Amygdala (tissue), 56 donors: ENCODE measurements at places on chromosomes 3 and 15.

- DNase-seq: no peak
Measured at GRCh38 chr15:101447168-101447533, 42.4 kb downstream of the PCSK6 start.

DNA sequence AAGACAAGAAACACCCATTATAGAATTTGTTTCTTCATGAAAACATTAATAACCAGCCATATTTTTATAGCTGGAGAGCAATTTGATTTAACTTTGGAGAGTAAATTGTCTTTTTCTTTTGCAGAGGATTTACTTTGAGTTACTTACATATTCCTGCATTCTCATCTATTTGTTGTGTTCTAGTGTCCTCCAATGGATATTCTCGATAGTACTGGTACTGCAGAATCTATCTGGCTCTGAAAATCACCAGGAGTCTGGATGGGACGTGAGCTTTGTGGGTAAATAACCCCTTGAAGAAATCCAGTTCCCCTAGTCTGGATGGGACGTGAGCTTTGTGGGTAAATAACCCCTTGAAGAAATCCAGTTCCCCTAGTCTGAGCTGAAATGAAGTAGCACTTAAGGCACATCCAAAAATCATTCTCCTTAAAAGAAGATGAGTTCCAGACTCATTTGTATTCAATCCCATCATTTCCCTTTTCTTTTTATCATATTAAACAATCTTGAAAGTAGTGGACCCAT, 294.1 kb upstream of the UBE2E2 start:
- no peak for DNase-seq

DNA sequence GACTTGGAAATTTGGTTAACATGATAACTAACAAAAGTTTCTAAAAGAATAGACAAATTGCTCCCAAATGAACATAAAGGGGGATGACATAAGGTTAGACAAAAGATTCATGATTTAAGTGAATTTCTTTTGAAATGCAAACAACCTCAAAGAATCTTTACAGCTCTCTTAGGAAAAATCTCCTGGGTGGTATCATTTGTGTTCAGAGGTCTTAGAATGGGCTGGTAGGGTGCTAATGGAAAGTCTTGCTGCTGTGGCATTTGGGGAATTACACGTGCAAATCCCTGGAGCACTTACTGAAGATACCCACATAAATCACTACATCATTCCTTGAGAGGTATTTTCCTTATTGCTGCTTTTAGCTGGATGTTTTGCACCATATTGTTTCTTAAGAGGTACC, 14.4 kb upstream of the ROBO2 start:
- no peak for DNase-seq

- DNase-seq: no peak
Measured at GRCh38 chr3:107660306-107660976, 137.7 kb downstream of the BBX start.

DNA sequence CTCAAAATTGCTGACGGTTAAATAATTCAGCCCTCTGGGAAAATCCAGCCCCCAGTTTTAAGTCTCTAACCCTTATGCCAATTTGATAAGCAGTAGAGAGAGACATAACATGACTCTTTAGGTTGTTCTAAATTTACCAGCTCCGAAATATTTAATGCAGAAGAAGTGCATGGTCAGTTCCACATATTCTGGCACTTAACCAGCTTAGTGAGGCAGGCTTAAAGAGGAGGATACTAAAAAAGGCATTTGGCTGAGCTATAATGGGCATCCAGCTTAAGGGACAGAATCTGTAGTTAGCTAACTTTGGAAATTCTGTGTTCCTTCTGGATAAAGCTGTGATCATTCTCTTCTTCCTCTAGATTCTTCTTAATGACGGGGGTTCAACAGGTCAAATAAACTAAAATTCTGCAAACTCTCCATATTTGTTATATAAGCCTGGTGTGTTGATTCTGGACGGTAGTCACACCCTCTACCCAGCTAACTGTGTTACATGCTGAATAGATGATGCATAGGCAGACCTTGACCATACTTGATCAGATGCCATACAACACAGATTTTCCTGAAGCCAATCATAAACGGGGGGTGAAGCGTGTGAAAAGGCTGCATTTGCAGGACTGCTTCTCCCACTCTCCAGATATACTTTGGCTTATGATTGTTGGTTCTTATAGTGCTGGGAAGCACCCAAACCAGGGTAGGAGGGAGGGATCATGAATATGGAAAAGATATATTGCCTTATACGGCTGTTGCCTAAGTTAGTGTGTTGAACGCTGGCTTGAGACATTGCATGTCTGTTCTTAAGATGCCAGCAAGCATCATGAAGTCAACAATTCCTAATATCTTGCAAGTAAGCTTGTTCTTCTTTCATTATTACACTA, 118.4 kb downstream of the FGF12 start:
- DNase-seq: no peak

GRCh38 chr3:62607287-62608029, 234.1 kb upstream of the FEZF2 start:
- no peak for DNase-seq

- no peak for DNase-seq
Measured at GRCh38 chr3:169548194-169548593, 115.3 kb downstream of the MECOM start.

GRCh38 chr15:74333662-74334061, 33.8 kb downstream of the CYP11A1 start:
- DNase-seq: no peak

DNA sequence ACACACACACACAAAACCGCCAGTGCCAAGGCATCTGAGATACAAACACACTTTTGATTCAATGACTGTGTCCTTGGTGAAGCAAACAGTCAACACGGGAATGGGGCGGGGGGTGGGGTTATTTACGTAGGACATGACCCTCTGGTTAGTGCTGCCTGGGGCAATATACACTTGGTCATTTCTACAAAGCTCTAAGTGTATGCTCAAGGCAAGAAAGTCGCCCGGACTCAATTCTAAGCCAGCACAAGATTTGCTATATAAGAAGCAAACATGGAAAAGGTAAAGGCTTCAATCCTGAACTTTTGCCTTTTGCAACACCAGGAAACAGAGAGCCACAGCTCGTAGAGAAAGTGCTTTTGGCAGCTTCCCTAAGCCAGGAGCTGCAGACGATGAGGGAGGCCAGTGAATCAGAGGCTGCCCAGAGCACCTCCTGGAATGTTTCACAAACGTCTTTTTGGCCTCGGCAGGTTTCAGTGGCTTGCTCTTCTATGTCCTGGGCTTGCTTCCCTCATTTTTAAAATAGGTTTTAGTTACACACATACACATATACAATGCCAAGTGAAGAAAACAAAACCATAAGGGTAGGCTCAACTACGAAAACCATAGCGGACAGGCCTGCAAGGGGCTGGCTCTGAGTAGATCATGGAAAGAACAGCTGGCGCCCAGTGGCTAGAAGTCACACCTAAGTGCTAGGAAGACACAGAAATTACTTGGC, 73.6 kb downstream of the TM4SF4 start:
- DNase-seq: no peak

DNA sequence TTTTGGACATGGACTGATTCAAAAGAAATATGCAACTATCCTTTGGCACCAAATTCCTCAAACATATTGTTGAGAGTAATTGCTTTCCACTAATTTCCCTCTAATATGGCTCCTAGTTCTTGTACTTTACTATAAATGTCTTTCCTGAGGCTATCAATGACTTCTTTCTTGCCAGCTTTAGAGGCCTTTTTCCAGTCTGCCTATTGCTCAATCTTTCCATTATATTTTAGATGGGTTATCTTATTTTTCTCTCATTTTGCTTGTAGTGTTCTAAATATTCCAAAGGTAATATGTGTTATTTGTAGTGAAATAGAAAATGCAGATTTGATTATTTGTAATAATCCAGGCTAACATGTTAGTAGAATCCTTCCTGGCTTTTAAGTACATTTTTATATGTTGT, 11.5 kb upstream of the TEX9 start:
- DNase-seq: no peak

GRCh38 chr3:183844606-183845005, 19.2 kb upstream of the MAP6D1 start:
- DNase-seq: no peak

- DNase-seq: no peak
Measured at GRCh38 chr3:136657526-136657925, 94.7 kb downstream of the STAG1 start.
